ENCODE measurements at places on chromosomes 11 and 22.
A peak's percentile ranks its signal among the peaks of the same experiment; 100 is the strongest.

DNA sequence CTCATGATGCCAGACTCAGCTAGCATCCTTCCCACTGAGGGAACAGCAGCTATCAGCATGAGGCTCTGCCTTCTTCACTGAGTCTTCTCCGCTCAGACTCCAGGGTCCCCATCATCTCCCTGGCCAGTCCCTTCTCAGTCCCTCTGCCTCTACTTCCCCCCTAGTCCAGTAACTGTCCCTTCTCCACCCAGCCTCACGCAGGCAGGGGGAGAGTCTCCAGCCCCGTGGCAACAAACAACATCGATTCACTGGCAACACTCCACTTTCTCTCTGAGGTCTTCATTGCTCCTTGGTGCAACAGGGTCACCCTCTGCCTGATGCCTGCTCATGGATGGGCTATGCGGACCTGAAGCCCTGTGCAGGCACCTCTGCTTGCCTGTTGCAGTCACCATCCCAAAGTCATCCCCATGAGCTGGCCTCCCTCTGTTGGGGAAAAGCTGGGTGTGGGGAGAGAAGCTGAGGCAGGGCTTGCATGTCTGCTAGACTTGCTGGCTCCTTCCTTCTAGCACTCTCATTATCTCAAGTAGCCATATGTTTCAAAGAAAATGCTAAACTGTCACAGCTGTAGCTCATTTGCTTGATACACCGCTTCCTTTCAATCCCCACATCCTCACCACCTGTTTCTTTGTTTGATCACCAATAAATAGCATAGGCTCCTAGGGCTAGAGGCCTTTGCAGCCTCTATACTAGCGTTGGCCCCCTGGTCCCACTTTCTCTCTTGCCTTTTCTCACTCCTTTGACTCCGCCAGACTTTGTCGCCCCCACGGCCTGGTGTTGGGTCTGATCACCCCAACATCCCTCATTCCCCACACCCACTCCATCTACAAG is 4.3 kb upstream of the BCR start:
- no peak for DNase-seq

DNA sequence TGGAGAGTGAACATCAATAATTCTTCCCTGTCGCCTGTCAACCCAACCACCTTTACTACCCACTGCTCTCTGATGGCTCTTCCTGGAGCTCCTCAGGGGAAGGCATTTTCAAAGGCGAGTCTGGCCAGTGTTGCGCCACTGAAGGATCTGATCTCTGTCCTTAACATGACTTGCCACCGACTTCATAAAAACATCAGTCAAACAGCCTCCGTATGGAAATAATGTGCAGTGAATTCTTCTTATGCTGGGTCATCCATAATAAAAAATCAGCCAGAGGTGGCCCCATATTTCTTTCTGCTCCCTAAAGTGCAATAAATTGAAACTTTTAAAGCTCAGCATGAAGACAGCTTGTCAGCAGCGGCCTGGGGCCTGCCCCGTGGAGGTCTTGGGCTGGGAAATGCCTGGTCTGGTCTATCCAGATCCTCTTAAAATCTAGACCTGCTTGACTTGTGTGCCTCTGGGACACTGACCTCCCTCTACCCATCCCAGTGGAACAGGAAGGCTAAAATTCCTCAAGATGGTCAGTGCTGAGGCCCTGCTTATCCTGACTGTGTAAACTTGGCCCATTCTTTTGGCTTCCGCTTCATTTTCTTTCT is 199.5 kb downstream of the MYO18B start:
- no peak for DNase-seq

- no peak for DNase-seq
These were observed 346.0 kb upstream of the C11orf87 start for GRCh38 chr11:109075976-109076375.

- DNase-seq = no peak
These were observed 82.2 kb downstream of the BUD13 start for GRCh38 chr11:116690611-116691010.

DNA sequence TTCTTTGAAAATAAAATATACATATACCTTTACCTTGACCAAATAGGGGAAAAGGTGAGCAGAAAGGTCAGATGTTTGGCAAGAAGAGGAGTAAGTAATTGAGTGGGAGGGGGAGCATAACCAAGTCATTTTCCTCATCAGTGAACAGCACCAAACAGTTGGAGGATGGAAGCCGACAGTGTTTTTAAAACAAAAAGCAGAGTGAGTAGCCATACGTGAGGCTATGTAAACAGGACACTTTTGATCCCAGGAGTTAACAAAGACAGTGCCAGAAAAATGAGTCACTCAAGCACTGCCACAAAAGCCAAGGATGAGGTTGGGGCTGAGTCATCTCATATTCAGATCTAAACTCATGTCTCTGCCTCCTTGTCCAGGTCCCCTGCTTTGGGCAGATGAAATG is 734.7 kb downstream of the KCNA4 start:
- DNase-seq = peak; percentile 48

DNA sequence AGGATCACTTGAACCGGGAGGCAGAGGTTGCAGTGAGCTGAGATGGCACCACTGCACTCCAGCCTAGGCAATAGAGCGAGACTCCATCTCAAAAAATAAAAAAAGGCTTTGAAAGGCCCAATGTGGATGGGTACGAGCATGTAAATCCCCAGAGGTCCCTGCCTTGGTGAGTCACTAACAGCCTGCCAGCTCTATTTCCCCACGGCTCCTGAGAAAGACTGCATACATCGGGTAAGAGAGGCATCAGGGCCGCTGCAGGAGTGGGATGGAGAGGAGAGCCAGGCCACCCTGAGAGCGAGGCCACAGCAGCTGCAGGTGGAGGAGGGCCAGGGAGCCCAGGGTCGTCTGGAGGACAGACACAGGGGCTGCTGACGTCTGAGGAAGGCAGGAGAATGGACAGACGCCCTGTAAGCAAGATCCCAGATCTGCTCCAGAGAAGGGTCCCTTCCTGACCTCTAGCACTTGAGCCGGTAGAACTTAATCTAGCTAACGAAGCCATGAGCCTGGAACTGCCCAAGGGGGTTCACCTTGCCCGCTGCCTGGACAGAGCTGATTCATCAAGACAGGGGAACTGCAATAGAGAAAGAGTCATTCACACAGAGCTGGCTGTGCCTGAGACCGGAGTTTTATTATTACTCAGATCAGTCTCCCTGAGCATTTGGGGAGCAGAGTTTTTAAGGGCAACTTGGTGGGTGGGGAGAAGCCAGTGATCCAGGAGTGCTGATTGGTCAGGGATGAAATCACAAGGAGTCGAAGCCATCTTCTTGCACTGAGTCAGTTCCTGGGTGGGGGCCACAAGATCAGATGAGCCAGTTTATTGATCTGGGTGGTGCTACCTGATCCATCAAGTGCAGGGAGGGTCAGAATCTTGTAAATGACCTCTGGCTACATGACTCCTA is 5.1 kb upstream of the KRTAP5-9 start:
- DNase-seq = no peak

DNA sequence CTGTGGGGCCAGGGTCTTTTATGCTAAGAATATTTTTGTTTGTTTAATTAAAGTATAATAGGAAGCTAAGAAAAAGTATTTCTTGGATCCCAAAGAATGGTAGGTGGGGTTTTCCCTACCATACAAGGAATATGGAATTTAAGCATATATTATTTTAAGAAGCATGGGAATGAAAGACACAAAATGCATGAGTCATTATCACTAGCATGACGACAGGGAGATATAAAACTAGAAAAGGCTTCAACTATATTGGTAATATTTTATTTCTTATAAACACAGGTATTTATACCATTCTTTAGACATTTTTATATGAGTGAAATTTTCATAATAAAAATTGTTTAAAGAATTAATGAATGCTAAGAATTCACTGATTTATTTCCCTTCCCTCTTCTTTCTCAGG is 39.3 kb upstream of the SOX6 start:
- DNase-seq = no peak

GRCh38 chr11:30585125-30585891 is 845 bp downstream of the MPPED2 start:
- DNase-seq = no peak

DNA sequence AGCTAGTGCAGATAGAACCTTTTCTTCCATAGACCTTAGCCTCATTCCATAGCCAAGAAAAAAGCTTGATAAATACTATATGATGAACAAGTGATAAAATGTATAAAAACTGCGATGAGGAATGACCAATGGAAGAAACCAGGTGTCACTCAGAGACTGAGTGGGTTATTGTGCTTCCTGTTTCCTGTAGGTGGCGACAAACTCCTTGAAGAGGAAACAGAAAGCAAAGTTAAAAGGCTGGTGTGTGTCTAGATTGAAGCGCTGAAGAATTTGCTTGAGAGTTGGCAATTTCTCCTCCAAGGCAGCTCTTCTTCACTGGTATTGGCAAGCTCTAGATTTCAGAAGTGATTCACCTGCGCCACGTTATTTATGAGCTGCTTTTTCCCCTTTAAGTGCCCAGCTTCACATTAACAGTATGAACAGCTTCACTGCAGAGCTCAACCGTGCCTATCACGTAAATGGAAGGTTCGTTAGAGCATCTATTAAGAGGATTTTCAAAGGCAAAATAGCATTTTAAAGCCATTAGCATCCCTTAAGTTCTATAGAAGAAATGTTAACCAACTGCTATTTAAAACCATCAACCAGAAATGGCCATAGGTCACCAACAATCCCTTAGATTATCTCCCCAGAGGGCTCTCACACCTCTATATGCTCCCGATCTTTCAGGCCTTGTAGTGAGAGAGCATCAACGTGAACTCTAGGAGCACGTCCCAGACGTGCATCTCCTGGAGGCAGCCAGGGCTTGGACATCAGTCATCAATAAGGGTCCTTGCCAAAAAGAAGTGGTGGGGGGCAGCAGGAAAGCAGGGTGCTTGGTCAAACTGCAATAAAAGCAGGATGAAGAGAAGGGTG is 179.4 kb downstream of the CADM1 start:
- peak; percentile 57 for DNase-seq
